ENCODE measurements at places on chromosomes 12 and 14.

DNA sequence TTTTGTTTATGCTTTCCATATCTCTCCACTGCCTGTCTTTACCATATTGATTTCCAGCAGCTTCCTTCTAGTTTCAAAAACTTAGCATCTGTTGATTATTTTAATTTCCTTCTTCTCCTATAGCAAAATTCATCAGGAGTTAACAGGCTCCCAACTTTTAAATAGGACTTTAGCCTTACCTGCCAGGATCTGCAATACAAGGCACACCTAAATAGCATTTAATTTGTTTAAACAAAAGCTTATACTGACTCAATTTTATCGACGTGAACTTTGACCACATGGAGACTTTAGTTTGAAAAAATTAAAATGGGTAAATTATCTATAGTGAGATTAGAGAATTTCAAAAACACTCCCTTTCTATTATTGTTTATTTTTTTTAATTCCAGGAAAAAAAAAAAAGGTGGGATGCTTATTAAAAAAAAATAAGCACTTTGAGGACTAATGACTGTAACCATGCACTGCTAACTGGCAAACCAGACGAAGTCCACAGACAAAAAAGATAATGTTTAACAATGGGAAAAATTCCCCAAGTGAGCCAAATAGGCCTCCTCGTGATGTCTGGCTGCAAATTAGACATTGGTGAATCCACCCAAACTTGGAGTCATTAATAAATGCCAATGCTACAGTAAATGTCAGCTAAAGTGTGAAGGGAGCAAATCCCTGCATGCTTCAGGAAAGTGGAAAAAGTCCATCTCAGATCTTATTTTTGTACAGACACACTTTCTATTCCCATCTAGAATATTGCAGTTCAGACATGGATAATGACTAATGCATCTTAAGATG lies 40.7 kb downstream of the RMST start:
- DNase-seq = no peak

DNA sequence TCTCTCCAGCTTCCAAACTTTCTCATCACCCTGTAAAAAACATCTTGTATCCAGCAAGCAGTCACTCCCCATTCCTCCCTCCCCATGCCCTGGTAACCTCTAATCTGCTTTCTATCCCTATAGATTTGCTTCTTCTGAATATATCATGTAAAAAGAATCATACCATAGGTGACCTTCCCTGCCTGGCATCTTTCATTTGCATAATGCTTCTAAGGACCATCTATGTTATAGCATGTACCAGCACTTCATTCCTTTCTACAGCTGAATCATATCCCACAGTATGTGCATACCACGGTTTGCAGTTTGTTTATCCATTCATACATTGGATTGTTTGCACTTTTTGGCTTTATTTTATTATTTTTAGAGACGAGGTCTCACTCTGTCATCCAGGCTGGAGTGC lies 22.9 kb upstream of the VPS37B start:
- no peak for DNase-seq

DNA sequence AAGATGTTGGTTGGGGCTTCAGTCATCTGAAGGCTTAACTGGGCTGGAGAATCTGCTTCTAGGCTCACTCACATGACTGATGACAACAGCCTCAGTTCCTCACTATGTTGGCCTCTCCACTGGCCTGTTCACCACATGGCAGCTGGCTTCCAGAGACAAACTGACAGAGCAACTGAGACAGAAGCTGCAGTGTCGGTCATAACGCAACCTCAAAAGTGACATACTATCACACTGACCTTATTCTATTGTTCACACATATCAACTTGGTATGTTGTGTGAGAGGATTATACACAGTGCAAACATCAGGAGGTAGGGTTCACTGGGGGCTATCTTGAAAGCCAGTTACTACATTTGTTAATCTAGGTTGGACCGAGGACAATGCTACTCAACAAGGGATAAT lies 92.9 kb downstream of the PAWR start:
- no peak for DNase-seq

DNA sequence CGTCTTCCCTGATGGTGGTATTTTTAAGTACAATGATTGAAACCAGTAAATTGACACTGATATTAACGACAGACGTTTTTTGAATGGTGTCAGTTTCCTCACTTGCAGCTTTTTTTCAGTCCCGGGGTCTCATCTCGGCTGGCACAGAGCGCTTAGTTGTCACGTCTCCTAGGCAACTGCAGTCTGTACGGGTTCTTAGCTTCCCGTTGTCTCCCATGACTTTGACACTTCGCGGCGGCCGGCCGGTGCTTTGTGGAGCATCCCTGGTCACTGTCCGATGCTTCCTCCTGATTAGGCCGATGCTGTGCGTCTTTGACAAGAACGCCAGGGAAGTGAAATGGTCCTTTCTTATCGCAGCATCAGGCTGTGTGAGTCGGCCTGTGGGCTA lies 67.4 kb downstream of the ADGRD1 start:
- no peak for DNase-seq

DNA sequence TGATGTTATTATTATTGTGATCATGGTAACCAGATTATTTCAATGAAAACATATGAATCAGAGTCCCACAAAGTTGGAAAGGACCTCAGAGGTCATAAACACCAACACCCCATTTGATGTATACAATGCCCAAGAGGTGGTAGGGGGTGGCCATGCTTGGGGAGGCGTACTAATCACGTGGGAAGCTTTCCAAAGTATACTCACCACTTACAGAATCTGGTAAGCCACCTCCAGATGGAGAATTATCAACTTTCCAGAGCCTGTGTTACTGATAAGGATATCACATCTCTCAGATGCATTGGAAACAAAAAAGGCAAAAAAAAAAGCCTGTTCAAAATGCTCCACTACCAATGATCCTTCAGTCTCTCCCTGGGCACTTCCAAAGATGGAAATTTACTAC lies 8.4 kb downstream of the DAD1 start:
- no peak for DNase-seq

GRCh38 chr14:59634617-59635016 lies 58.0 kb upstream of the CCDC175 start:
- DNase-seq = no peak

GRCh38 chr12:130826151-130826801 lies 12.8 kb downstream of the STX2 start:
- DNase-seq = peak; percentile 70

DNA sequence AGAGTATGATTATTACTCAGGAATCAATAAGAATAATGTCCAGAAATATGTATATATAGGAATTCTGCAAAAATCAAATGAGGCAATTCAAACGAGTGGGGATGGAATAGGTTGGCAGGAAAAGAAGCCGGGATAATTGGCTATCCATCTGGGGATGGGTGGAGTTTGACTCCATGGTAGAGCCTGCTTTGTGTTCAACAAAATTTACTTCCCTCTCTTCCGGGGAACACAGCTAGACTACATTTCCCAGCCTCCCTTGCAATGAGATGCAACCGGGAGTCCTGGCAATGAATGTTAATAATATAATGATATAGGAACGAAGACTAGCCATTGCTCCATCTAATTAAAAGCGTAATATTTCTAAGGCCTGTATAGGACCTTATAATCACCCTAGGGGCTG lies 146.6 kb downstream of the EFCAB11 start:
- DNase-seq = no peak

DNA sequence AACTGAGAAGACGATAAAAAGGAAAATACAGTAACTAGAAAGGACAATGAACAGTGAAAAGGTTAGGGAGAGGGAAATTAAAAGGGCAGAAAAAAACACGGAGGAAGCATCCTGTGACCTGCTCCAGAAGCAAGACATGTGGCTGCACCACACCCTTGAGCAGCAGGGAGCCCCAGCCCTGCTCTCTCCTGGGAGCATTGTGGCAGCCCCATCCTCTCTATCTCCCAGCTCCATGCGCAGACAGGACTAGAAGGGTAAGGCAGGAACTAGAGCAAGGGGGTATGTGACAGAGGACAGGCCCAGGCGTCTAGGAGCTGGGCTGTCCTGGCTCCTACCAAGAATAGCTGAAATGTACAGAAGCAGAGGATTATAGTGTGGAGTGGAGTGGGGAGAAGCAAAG lies 38.6 kb upstream of the SMUG1 start:
- DNase-seq = no peak

DNA sequence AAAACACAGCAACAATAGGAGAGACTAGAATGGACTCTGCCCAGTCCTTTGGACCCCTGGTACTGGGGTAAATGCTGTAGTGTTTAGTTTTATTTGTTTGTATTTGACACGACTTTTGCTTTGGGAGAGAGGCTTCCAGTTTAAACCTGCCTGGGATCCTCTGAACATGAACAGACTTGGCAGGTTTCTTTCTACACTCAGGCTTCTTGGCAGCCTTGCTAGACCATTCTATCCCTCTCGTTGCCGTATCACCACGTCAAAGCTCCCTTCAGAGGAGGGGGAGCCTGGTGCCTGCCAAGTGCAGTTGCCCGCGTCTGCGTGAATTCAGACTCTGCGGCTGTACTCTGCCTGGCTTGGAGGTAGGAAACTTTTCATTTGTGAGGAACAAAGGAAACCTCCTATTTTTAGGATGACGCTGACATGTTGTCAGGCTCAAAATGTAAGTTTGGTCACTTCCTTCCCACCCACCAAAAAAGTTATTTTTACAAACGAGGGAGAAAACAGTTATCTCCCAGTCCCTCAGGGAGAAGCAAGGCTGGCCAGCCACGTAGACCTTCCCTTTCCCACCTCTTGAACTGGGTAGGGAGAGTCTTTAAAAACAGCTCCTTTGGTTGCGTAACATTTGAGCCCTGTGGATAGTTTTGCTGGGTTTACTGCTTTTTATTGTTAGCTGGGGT lies 25.9 kb downstream of the CD9 start:
- no peak for DNase-seq

- no peak for DNase-seq
Measured at GRCh38 chr12:101803978-101804377, 26.8 kb downstream of the GNPTAB start.

GRCh38 chr12:43638806-43639205 lies 86.8 kb upstream of the ADAMTS20 start:
- no peak for DNase-seq

GRCh38 chr12:131617596-131618302 lies 93.1 kb upstream of the SFSWAP start:
- no peak for DNase-seq

GRCh38 chr14:80754696-80755095 lies 186.8 kb downstream of the CEP128 start:
- DNase-seq = no peak

GRCh38 chr12:128445415-128446127 lies 178.6 kb downstream of the TMEM132C start:
- DNase-seq = no peak

DNA sequence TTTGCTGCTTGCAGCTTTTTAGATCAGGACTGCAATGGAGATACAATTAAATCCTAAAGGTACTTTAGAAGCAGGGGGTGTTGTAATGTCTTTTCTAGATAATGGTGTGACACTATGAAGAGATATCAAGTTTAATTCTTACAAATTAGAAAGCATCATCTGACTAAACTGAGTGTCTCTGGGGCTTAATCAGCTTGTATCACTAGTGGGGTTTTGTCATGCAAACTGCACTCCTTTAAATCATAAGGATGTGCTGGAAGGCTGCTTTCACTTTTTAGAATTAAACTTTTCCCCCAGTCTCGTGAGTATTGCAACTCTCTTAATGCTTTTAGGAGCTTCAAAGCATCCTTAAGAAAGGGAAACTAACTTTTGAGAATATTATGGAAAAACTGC lies 218.6 kb downstream of the ESR2 start:
- no peak for DNase-seq

- no peak for DNase-seq
Measured at GRCh38 chr12:100156731-100157426, 14.2 kb upstream of the BLTP3B start.

DNA sequence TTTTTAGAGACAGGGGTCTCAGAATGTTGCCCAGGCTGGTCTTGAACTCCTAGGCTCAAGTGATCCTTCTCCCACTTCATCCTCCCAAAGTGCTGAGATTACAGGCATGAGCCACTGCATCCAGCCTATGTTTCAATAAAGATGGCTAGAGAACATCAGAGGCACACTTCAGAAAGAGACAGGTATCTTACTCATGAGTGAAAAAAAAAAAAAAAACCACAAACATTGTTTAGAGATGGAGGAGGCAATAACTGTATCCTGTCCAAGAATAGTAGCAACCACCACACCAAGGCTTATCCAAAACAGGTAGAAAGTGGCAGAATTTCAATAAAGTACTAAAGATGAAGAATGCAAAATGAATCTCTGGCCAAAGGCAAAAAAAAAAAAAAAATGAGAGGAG lies 30.3 kb downstream of the EEA1 start:
- DNase-seq = peak; percentile 13

GRCh38 chr14:33657476-33657875 lies 293.4 kb downstream of the EGLN3 start:
- no peak for DNase-seq

DNA sequence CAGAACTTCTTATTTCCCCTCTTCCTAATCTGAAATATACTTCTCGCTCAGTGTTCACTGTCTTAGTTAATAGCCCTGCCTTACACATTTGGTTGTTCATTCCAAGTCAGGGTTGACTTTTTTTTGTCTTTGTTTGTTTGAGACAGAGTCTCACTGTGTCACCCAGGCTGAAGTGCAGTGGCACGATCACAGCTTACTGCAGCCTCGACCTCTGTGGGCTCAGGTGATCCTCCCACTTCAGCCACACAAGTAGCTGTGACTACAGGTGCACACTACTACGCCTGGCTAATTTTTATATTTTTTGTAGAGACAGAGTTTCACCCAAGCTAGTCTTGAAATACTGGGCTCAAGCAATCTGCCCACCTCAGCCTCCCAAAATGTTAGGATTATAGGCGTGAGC lies 42.3 kb upstream of the PRPF39 start:
- no peak for DNase-seq

DNA sequence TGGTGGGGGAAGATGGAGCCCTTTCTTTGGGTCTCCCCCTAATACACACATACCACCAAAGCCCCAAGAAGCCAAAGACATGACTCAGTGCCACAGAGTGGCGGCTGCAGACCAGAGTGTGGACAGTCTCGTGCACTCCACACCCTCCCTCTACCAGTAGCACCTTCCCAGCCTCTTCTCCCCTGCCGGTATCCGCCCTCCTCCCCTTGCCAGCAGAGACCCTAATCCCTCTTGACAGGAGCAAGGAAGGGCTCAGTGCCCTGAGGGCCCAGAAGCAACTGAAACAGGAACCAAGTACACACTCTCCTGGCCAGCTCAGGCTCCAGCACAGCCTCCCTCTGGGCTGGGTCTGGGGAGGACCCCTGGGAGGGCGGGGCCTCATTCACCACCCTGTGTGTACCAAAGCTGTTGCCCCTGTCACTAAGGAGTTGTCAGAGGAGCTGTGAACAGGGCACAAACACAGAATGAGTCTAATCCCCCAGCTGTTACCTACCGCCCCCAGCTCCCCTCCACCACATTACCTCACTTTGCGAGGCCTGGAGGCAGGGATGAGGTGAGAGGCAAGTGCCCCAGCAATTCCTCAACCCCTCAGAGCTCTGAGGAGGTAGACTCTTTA lies 8.2 kb downstream of the SPRYD3 start:
- no peak for DNase-seq

GRCh38 chr14:90781876-90782275 lies 34.4 kb downstream of the TTC7B start:
- no peak for DNase-seq

- no peak for DNase-seq
Measured at GRCh38 chr12:43896496-43896895, 60.6 kb downstream of the TMEM117 start.

- DNase-seq = no peak
Measured at GRCh38 chr14:64303471-64303917, 9.3 kb upstream of the ESR2 start.

Measured in CD4-positive, alpha-beta T cell (primary cell).